ENCODE measurements at places on chromosomes 12 and 14.

DNA sequence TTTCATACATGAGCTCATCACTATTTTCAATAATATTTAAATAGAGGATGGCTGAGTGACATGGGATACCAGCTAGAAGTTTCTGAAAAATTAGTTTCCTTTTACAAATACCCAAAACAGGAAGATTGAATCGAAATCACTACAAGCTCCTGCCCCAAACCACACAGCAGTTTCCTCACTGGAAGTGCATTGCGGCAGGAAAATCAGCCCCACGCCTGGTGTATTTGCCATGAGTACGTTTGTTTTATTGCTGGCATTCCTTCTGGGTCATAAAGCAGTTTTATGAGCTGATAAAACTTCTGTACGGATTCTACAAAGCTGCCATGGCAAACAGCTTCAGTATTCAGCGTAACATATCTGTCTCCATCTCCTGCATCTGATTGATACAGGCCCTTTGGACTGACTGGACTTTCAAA is 23.7 kb downstream of the CDC42BPB start:
- DNase-seq, result no peak

GRCh38 chr12:47799357-47799955 is 20.2 kb downstream of the HDAC7 start:
- no peak for DNase-seq

DNA sequence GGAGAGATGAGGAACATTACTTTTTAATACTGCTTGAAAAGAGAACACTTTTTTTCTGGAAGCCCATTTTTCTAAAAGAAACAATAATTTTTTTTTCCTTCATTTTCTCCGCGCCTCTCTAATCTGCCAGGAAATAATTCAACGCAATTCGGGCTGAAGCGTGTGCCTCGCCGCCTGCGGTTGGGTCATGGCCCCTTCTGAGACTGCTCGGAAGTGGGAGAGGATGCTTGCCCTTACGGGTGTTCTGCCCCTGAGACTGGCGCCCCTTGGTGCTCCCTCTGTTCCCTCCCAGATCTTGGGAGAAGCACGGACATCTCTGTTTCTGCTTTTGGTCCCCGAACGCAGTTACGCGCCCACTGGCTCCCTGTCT is 332 bp upstream of the TBC1D30 start:
- no peak for DNase-seq

DNA sequence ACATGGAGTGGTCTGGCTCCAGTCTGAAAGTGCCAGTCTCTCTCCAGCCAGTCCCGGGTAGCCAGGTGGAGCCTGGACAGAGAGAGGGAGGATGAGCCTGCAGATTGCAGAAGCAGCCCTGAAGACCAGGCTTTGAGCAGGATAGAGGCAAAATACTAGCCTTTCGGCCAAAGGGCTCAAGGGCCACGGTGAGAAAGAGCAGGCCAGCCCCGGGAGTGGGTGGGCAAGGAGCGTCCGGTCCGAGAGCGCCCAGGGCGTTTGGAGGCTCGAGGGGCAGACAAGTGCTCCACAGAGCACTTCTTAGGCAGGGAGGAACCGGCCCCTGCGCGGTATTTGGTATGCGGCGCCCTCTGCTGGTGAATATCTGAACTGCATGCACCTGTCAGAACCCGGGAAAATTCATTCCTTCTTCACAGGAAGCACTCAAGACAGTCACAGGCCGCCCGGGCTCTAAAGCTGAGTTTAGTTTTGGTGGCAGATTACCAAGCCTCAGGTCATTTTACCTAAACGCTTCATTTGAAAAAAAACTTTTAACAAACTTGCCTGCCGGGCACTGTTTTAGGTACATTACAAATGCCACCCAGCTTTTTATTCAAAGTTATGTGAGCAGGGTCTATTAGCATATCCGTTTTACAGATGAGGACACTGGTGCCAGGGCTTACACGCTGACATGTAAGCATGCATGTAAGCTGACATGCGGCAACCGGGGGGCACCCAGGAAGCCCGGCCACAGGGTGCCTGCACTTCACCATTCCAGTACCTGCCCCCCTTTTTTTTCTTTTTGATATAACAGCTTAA is 21.0 kb upstream of the PSMC1 start:
- peak; percentile 66 for DNase-seq

DNA sequence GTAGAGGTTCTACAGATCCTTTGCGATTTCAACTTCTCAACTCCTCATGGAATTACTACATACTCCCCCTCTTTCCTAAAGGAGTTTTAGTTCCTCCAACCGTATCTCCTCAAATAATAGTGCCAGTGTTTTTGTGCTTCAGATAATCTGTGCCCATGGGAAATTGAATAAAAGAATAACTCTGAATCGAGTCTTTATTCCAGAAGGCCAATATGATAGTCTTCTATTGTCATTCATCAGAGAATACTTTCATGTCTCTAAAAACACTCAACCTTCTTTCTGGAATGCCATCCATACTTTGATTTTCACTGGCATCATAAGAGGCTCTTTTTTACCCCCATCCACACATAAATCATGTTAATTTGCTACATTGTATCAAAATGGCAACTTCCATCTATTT is 911.3 kb upstream of the USP15 start:
- no peak for DNase-seq

- no peak for DNase-seq
These were observed 28.5 kb downstream of the FAM222A start for GRCh38 chr12:109741970-109742703.

DNA sequence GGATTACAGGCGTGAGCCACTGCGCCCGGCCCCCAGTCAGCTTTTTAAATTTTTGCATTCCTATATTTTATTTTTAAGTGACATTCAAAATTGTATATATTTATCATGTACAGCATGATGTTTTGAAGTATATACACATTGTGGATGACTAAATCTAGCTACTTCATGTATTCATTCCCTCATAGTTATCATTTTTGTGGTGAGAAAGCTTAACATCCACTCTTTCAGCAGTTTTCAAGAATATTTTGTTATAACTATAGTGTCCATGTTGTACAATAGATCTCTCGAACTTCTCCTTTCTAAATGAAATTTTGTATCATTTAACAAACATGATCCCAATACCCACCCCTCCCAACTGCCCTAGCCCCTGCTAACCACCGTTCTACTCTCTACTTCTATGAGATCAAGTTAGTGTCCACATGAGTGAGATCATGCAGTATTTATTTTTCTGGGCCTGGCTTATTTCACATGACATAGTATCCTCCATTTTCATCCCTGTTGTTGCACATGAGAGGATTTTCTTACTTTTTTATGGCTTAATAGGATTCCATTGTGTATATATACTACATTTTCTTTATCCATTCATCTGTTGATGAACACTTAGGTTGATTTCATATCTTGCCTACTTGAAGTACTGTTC is 8.8 kb upstream of the HEBP1 start:
- DNase-seq, result no peak

DNA sequence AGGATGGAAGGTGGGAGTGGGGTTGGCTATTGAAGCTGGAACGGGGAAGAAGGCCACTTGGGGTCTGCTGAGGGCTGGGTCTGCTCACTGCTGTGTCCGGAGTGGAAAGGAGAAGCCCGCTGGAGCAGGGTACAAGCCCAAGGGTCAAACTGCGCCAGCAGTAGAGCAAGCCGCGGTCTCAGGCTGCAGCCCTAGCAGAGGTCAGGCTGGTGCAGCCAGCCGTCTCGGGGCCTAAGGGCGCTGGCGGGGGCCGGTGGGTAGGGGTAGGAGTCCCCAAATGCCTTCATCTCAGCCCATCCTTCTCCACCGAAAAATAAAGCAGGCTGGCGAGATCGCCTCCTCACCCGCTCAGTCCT is 718 bp upstream of the JDP2 start:
- DNase-seq, result no peak

DNA sequence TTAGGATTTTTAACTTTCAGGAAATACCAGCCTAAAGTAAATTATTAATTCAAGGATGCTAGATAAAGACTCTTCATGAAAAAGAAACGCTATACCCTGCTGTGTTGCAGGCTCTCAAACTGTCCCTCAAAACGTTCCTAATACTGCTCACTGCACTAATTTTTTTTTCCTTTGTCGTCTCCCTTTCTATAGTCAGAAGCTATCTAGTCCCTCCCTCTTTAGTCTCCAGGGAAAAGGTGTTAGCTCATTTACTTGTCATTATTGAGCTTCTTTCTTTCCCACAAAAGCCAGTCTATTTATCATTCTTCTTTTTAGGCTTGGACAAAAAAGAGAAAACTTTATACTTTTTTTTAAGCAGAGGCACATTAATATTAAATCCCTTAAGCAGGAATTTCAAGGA is 30.3 kb upstream of the INSM2 start:
- DNase-seq, result no peak
